Fibroblast of skin of back (primary cell): ENCODE measurements at places on chromosomes 12 and 14.
A peak's percentile ranks its signal among the peaks of the same experiment; 100 is the strongest.

- no peak for DNase-seq
Measured at GRCh38 chr12:4607056-4607455, 41.8 kb downstream of the AKAP3 start.

- no peak for DNase-seq
Measured at GRCh38 chr12:24752763-24753462, 196.0 kb downstream of the BCAT1 start.

- no peak for DNase-seq
Measured at GRCh38 chr14:77143071-77143470, 1.5 kb upstream of the ZDHHC22 start.

DNA sequence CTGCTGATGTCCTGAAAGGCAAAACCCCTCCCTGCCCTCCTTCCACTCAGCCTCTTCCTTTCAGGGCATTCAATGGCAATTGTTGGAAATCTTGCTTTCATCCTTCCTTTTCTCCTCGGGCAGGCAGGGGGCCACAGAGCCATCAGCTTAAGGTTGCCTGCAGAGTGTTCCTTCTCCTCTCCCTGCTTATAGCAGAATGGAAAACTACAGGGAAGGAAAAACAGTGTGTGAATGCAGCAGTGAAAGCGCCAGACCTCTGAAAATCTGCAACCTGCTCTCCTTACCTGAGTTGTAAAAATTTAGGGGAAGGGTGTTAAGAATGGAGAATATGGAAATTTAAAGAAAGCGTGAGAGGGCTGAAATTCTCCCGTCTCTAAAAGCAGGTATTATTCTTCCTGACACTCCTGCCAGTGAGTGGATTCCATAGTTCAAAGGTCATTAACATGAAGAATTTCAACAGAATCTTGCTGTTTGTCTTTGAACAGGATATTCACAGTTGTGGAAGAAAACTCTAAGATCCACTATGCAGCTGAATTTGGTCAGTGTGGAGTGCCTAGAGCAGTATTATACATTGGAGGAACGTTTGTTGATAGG, 348.8 kb downstream of the KCNH5 start:
- no peak for DNase-seq

DNA sequence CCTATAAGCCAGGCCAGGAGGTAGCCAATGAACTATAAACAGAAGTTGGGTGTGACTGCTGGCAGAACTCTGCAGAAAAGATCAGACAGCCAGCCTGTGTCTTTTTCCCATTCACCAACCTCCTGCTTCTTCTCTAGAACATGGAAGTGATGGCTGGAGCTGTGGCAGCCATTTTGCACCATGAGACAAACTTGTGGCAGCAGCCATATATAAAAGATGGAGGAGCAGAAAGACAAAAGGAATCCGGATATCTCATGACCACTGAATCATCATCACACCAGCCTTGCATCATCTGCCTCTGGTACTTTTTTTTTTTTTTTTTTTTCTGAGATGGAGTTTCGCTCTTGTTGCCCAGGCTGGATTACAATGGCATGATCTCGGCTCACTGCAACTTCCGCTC, 8.7 kb downstream of the BEGAIN start:
- peak; percentile 10 for DNase-seq

GRCh38 chr12:68356060-68356695, 24.0 kb upstream of the MDM1 start:
- no peak for DNase-seq

GRCh38 chr12:122265476-122265875, 818 bp downstream of the VPS33A start:
- no peak for DNase-seq

DNA sequence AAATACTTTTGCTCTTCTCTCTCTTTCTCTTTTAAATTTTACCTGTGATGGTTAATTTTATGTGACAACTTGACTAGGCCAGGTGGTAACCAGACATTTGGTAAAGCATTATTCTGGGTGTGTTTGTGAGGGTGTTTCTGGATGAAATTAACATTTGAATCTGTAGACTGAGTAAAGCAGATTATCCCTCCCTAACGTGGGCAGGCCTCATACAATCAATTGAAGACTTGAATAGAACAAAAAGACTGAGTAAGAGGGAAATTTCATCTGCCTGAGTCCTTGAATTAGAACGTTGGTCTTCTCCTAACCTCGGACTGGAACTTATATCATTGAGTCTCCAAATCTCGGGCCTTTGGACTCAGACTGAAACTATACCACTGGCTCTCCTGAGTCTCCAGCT, 182.1 kb downstream of the NELL2 start:
- no peak for DNase-seq

DNA sequence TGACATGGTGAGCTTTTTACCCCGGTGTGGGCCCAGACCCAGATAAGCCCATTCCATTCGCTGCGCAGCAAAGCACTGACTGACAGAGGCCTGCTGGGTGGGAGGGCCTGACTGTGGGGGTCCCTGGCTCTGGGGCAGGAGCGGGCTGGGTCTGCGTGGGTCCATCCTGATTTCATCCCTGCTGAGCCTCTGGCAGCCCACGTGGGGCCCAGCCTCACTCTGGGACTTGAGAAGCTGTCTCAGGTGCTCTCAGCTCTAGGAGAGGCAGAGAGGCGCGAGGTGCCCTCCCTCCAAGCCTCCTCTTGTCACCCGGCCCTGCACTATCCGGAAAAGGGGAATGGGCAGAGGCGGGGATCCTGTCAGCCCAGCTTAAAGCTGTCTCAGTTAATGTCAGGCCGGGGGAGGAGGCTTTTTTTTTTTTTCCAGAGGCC, 927 bp downstream of the ABCB9 start:
- no peak for DNase-seq

DNA sequence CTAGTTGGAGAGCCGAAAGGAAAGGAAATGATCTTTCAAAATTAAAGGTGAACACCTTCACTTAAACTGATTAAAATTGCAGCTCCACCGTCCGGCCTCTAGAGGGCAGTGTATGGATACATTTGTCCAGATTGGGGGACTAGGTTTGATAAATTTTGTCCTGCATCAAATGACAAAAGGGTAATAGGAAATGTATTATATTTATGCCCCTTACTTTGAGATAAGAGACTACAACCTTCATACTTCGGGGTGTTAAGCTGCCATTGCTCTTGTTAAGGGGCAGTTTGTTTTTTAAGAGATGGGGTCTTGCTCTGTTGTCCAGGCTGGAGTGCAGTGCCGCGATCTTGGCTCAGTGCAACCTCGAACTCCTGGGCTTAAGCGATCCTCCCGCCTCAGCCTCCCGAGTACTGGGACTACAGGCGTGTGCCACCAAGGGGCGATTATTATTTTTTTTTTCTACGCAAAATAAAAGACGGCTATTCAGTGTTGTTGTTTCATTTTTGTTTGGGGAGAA, 818 bp upstream of the SUOX start:
- DNase-seq = peak; percentile 70

- peak; percentile 27 for DNase-seq
Measured at GRCh38 chr12:62792236-62792870, 142.6 kb downstream of the PPM1H start.

GRCh38 chr12:69324797-69325466, 23.2 kb upstream of the LYZ start:
- DNase-seq = no peak

- no peak for DNase-seq
Measured at GRCh38 chr12:45688183-45688582, 41.3 kb upstream of the ARID2 start.

DNA sequence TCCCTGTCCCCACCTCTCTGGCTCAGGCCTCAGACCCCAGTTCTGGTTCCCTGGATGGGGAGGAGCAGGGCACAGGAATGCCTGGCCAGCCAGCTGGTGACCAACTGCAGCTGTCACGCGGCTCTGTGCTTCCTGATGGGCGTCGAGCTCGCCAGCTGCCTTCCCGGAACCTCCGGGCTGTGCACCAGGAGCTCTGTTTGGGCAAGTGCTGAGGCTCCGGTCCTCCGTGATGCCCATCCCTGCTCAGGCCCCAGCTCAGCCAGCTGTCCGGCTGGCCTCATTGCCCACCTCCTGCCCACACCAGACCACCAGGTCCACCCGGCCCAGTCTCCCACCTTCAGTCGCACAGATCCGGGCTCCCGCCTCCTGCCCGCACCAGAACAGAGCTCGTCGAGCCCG, 4.8 kb downstream of the IFFO1 start:
- no peak for DNase-seq

- no peak for DNase-seq
Measured at GRCh38 chr14:76770521-76771436, 9.5 kb downstream of the VASH1 start.

DNA sequence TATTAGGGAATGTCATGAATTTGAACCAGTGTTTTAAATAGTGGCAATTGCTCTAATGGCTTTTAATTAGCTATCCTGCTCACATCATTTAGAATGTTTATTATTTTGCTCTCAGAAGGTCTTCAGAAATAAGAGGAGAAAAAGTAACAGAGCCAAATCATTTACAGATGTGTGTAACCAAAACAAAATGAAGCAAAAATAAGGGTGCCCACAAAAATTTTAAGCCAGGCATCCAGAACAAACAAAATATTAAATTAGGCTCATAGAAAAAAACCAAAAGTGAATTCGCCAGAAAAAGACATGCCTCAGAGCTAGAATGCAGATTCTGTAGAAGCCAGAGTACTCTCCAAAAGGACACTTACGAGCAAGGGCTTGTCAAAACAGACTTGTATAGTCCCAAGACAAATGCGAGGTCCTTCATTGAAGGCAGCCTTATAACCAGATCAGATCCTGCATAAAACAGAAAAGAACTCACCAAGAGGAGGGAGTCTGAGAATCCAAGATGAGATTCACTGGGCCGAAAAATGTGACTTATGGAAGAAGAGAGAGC, 20.2 kb upstream of the SERPINA1 start:
- peak; percentile 40 for DNase-seq

DNA sequence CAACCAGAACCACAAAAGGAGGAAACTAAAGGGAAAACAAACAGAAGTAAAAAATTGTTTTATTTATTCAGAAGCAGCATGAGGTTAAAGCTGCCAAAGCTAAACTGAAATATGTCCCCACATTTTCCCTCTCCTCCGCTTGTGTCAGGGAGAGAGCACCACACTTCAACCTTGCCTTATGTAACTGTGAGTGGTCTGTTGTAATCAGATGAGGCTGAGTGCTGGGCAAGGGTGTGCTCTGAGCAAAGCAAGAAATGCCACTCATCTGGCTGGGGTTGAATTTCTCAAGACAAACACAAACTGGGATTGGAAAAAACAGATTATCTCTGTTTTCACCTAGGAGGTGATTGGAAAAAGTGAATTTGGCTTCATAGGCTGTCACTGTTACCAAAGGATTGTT, 12.2 kb downstream of the CAPZA3 start:
- DNase-seq = peak; percentile 22

- no peak for DNase-seq
Measured at GRCh38 chr14:90630171-90630806, 185.9 kb downstream of the TTC7B start.

GRCh38 chr12:113938471-113938870, 27.7 kb downstream of the RBM19 start:
- no peak for DNase-seq

- DNase-seq = no peak
Measured at GRCh38 chr14:27605282-27605681, 1007.4 kb upstream of the NOVA1 start.

- no peak for DNase-seq
Measured at GRCh38 chr12:120539303-120539702, 5.1 kb downstream of the RNF10 start.

DNA sequence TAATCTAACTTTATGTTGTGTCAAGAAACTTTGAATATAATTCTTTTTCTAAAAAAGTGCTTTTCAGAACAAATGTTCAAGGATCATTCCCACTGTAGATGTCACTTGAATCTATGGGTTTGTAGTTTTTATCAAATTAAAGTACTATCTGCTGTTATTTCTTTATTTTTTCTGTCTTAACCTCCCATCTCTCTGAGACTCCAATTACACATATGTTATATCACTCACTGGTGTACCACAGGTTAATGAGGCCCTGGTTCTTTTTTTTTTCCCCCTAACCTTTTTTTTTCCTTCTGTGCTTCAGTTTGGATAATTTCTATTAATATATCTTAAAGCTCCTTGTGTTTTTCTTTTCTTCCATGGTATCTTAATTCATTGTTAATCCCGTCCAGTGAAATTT, 279.9 kb upstream of the RGS6 start:
- no peak for DNase-seq

DNA sequence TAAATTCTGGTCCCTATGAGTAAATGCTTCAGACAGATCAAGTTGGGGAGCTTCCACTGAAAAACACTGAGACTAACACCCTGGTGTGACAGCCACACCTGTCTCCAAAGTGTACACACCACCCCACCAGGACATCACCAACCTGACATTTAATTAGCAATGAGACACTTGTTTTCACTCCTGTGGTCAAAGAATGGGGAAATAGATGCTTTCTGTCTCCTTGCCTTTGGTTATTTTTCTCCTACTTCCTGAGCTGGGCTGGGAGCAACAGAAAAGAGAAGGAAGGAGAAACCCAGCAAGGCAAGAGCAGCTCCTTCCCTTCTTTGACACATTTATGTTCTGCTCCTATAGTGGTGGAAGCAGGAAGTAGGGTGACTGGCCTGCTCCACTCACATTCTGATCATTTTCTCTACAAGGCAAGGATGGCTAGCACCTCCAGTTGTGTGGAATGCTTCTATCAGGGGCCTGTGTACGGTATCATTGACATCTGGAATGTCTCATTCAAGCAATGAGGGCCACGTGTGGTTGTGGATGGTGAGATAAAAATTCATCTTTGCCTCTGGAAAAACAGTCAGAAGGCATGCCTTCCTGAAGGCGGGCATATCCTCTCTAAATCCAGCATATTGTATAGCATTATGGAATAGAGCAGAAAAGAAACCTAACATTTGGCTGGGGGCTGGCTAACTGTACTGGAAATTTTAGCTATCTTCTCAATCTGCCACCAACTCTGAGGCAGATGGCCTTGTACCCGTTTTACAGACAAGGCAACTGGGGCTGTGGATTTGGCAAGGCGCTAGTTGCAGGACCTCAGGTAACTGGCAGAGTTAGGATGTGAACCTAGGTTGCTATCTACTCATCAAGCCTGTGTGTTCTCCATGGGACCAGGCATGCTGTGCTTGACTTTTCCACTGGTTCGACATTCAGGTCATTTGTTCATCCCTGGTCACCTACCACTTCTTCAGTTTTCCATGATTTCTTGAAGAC, 24.8 kb upstream of the LGALS3 start:
- no peak for DNase-seq

DNA sequence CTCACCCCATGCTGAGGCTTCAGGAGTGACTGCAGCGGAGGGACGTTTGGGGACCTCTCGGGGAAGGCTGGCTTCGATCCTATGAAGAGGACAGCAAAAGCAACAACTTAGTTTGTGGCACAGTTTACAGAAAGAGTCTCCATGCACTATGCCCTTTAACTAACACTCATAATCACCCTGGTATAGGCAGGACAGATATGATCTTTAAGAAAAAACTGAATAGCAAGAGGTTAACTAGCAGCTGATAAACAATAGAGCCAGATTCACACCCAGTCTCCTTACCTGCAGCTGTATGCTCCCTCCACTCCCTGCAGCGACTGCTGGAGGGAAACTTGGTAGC, 27.4 kb downstream of the TMEM63C start:
- DNase-seq = no peak

DNA sequence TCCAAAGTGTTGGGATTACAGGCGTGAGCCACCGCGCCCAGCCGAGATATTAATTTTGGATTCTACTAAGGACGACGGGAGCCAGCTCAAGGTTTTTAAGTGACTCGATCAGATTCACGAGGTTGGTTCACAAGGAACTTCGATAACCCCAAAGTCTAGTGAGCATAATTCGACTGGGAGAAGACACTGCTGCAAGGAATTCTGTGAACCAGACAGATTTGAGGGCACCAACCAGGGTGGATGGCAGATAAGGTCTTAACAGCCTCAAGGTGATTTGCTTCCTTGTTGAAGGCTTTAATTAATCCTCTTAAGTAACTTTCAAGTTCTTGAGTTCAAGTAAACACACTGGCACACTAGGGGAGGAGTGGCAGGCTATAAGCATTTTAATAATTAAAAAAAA, 1.1 kb upstream of the KLHDC2 start:
- DNase-seq = no peak
